ENCODE measurements at places on chromosomes 12 and 14.

- DNase-seq, result no peak
These were observed 1.4 kb downstream of the EEA1 start for GRCh38 chr12:92927436-92928281.

DNA sequence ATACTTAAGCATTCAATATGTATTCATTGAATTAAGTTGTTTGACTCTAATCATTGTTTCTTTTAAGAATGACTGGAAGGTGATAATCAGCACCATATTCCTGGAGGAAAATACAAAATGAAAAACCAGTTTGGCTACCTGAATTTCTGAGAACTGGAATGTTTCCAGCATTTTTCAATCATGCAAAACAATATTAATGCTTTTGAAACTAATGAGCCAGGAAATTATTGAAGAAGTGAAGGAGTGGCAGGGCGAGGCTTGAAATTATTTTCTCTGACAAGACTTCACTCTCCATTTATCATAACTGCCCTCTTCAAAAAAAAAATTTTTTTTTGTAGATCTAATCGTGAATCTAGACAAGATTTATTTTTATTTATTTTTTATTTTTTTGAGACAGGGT is 19.0 kb downstream of the TMEM19 start:
- no peak for DNase-seq

- DNase-seq, result no peak
These were observed 41.6 kb downstream of the NFKBIA start for GRCh38 chr14:35362911-35363374.

GRCh38 chr14:22541721-22542120 is 47.3 kb downstream of the DAD1 start:
- DNase-seq, result no peak

GRCh38 chr14:55052269-55052930 is 953 bp downstream of the MAPK1IP1L start:
- no peak for DNase-seq
